ENCODE measurements at places on chromosomes 16 and 17. TPM values are rescaled to one million over a fixed set of nuclear protein-coding genes. Genes with fewer than 3 reads are reported as not detected.

The NOXO1 gene
- polyA plus RNA-seq = 0.25 TPM

The RDM1 gene
- polyA plus RNA-seq = 3.6 TPM

The MTHFSD gene
- 27.2 TPM for polyA plus RNA-seq

The SLC22A31 gene
- 2.9 TPM for polyA plus RNA-seq

Measured in right lung (tissue), 10 donors.